ENCODE measurements at places on chromosomes 11 and 22.

GRCh38 chr11:73011126-73011817 lies 130.8 kb downstream of the FCHSD2 start:
- no peak for DNase-seq
- H3K36me3 ChIP-seq, result peaks cover 23% of the 10 kb centered on the region
- no peaks in the 10 kb centered on the region for H3K4me1 ChIP-seq
- H3K4me3 ChIP-seq, result no peak overlapping the region
- no peak overlapping the region for H3K27ac ChIP-seq
- H3K27me3 ChIP-seq, result no peaks in the 10 kb centered on the region

- no peaks in the 10 kb centered on the region for H3K4me1 ChIP-seq
- no peak for DNase-seq
- H3K4me3 ChIP-seq, result no peak overlapping the region
- peak overlapping the region; percentile 43 for H3K27ac ChIP-seq
- H3K27me3 ChIP-seq, result no peaks in the 10 kb centered on the region
Observed at GRCh38 chr11:88320149-88320559, 17.4 kb downstream of the CTSC start.

DNA sequence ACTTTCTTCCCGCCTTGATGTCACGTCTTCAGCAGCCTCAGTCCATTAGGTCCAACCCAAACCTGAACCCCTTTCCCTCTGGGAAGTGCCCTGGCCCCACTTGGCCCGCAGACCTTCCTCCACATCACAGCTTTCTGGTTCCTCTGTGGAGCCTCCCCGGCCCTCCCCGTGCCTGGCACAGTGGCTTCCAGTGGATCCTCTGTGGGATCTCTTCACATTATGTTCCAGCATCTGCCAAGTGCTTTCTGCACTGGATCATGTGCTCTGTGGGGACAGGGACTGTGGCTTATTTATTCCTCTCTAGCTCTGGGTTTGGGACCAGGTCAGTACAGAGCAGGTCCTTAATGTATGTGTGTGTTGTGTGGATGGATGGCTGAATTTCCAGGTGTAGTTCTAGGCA lies 30.9 kb downstream of the POLR3H start:
- peaks cover 14% of the 10 kb centered on the region for H3K4me1 ChIP-seq
- no peak for DNase-seq
- H3K36me3 ChIP-seq, result no peaks in the 10 kb centered on the region
- H3K4me3 ChIP-seq, result no peak overlapping the region
- no peaks in the 10 kb centered on the region for H3K27me3 ChIP-seq
- peak overlapping the region; percentile 13 for H3K27ac ChIP-seq

- no peak overlapping the region for H3K27ac ChIP-seq
- no peaks in the 10 kb centered on the region for H3K4me1 ChIP-seq
- H3K4me3 ChIP-seq, result no peak overlapping the region
- DNase-seq, result no peak
- no peaks in the 10 kb centered on the region for H3K36me3 ChIP-seq
Observed at GRCh38 chr22:22712666-22713365, 68.4 kb downstream of the GGTLC2 start.

DNA sequence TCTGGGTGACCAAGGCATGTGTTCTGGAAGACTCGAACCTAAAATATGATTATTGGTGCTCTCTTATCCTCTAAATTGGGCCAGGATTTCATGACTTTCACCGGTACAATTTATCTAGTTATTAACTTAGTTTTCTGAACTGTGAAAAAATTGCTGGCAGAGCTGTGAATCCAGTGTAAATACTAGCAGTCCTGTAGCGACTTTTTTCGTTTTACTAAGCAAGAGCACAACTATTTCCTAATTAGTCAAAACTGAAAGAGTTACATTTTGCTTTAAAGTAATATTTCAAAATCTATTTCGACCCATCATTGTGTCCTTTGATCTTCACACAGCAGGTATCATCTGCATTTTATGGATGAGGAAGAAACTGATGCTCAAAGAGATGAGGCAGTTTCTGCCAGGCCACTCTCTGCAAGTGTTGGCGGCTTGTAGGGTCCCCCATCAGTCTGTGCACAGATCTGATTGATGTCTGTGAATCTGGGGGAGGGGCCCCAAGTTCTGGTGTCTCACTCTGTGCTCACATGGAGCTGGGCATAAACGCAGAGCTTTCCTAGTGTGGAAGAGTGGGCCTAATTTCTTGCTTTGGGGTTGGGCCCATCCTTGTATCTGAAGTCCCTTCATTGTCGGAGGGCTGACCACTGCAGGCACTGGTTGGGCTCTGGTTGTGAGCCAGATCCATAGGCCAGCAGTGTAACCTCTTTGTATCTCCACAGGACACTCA lies 1.4 kb upstream of the TRMT2A start:
- peak overlapping the region; percentile 97 for H3K4me3 ChIP-seq
- H3K36me3 ChIP-seq, result peaks cover 18% of the 10 kb centered on the region
- peak overlapping the region; percentile 87 for H3K27ac ChIP-seq
- DNase-seq, result no peak
- peaks cover 8% of the 10 kb centered on the region for H3K27me3 ChIP-seq
- H3K4me1 ChIP-seq, result peaks cover 37% of the 10 kb centered on the region

DNA sequence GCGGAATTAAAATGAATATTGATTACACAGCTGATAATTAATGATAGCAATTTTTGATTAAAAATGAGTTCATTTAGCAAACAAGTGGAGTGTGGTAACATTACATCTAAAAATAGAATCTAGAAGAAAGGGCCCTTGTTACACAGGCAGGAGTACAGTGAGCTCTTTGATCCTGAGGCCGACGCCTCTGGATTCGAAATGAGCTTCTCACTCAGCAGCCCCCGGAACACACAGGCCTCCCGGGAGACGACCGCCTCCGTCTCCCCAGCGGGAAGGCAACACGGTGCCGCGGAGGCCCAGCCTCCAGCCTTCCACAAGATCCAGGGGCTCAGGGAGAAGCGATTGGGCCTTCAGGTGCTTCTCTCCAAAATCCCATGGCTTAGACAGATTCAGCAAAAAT lies 379.1 kb downstream of the BRD1 start:
- no peak overlapping the region for H3K27ac ChIP-seq
- peaks cover 32% of the 10 kb centered on the region for H3K4me1 ChIP-seq
- H3K36me3 ChIP-seq, result no peaks in the 10 kb centered on the region
- peaks cover 51% of the 10 kb centered on the region for H3K27me3 ChIP-seq

DNA sequence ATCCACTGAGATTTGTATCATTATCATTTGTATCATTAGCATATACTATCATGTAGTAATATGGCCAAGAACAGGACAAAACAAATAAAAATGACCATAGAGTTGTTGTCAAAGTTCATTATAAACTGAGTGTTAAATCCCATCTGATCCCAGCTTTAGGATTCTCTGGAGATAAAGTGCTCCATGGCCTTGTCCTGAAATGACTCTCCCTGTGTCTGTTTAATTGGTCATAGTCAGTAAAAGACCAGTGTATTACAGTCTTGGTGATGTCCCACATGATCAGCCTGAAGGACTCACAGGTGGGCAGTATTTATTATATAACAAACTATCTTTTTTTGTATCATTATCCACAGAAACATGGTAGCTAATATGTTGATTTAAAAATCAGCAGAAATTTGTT lies 361.6 kb downstream of the TMEM135 start:
- no peaks in the 10 kb centered on the region for H3K27me3 ChIP-seq
- no peak overlapping the region for H3K27ac ChIP-seq
- H3K36me3 ChIP-seq, result peaks cover 2% of the 10 kb centered on the region
- DNase-seq, result no peak
- H3K4me3 ChIP-seq, result no peak overlapping the region

GRCh38 chr11:126113515-126113957 lies 50.9 kb upstream of the CDON start:
- H3K4me3 ChIP-seq, result no peak overlapping the region
- H3K27me3 ChIP-seq, result peaks cover 22% of the 10 kb centered on the region
- no peaks in the 10 kb centered on the region for H3K36me3 ChIP-seq

DNA sequence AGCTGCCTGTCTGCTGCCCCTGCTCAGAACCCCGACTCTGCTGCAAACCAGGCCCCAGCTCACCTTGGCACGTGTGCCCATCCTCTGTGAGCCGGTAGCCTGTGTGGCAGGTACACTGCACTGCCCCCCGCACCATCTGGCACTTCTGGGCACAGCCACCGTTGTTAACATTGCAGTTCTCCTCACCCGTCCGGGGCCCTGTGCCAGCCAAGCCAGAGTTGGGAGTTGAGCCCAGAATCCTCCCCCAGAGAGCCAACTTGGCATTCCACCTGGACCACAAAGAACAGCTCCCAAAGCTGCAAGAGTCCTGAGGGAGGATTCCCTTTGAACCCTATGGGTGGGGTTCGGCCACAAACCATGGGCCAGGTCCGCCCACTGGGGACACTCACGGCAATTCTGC lies 22.5 kb downstream of the LRP4 start:
- H3K27ac ChIP-seq, result no peak overlapping the region
- H3K27me3 ChIP-seq, result no peaks in the 10 kb centered on the region
- peaks cover 10% of the 10 kb centered on the region for H3K36me3 ChIP-seq
- DNase-seq, result no peak
- no peak overlapping the region for H3K4me3 ChIP-seq

- no peak overlapping the region for H3K27ac ChIP-seq
- peaks cover 35% of the 10 kb centered on the region for H3K27me3 ChIP-seq
- DNase-seq, result peak; percentile 89
- H3K36me3 ChIP-seq, result no peaks in the 10 kb centered on the region
Observed at GRCh38 chr22:38461414-38462081, 6.3 kb upstream of the KDELR3 start.

DNA sequence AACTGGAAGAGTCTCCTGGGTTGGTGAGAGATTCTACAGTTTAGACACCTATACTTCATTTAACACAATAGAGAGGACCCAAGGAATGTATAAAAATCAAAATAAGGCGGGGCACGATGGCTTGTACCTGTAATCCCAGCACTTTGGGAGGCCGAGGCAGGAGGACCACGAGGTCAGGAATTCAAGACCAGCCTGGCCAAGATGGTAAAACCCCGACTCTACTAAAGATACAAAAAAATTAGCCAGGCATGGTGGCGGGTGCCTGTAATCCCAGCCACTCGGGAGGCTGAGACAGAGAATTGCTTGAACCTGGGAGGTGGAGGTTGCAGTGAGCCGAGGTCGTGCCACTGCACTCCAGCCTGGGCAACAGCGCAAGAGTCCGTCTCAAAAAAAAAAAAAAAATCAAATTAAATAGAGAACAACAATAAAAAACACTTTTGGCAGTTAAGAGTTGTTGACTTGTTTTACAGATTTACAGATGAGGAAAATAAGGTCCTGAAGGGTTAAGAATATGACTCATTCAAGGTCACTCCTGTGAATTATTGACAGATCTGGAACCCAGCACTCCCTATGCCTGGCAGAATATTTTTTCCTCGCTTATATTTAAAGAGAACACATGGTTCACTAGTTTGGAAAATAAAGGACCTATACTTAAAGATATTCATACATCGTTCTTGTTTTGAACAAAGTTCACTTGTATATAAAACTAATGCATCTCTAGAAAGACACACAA lies 5.2 kb downstream of the LGR4 start:
- no peaks in the 10 kb centered on the region for H3K36me3 ChIP-seq
- H3K4me1 ChIP-seq, result peaks cover 78% of the 10 kb centered on the region
- H3K27ac ChIP-seq, result no peak overlapping the region
- peak overlapping the region; percentile 89 for H3K4me3 ChIP-seq
- no peak for DNase-seq
- H3K27me3 ChIP-seq, result peaks cover 3% of the 10 kb centered on the region

DNA sequence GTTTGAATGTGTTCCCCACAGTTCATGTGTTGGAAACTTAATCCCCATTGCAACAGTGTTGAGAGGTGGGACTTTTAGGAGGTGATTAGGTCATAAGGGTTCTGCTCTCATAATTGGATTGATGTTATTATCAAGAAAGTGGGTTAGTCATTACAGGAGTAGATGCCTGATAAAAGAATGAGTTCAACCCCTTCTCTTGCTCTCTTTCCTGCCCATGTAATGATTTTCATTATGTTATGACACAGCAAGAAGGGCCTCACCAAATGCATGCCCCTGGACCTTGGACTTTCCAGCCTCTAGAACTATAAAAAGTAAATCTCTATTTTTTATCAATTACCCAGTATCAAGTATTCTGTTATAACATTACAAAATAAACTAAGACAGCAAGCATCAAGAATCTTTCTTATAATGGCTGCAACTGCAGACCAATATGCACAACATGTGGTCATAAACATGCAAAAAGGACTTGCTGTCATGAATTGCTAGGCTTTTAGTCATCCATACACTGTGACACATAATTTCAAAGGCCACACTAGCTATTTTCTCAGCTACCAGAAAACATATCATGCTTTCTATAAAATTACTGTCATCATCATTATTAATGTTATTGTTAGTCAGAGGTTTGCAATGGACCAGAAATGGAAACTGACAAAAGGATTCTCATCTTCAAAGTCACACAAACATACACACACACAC lies 99.9 kb upstream of the GUCY1A2 start:
- H3K4me3 ChIP-seq, result no peak overlapping the region
- H3K36me3 ChIP-seq, result no peaks in the 10 kb centered on the region
- H3K27ac ChIP-seq, result no peak overlapping the region
- H3K27me3 ChIP-seq, result no peaks in the 10 kb centered on the region
- no peak for DNase-seq

- H3K27me3 ChIP-seq, result no peaks in the 10 kb centered on the region
- H3K36me3 ChIP-seq, result no peaks in the 10 kb centered on the region
- H3K4me1 ChIP-seq, result peaks cover 4% of the 10 kb centered on the region
Observed at GRCh38 chr11:87215236-87215635, 177.5 kb downstream of the TMEM135 start.

DNA sequence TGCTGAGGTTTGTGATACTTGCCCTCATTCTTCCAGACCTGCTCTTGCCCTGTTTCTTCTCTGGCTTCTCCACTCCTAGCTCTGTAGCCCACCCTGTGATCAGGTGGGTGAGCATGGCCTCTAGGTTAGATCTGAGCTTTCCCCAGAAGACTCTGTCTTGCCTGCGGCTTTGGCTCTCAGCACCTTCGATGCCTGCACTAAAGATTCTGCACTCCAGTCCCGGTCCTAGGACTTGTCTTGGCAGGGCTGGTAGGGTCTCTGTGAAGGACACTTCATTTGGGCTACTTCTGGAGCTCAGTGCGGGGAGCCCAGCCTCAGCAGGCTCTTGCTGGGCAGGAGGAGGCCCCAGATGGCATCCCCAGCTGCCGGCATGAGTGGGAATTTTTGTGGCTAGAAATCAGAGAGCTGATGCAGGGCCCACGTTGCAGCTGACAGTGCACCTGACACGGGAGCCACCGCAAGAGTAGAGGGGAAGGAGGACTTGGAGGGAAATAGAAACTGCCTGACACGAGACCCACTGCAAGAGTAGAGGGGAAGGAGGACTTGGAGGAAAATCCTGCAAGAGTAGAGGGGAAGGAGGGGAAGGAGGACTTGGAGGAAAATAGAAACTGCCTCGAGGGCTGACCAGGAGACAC lies 226.9 kb upstream of the B3GAT1 start:
- peaks cover 13% of the 10 kb centered on the region for H3K4me1 ChIP-seq
- no peaks in the 10 kb centered on the region for H3K36me3 ChIP-seq
- H3K27ac ChIP-seq, result no peak overlapping the region
- peaks cover 20% of the 10 kb centered on the region for H3K27me3 ChIP-seq

DNA sequence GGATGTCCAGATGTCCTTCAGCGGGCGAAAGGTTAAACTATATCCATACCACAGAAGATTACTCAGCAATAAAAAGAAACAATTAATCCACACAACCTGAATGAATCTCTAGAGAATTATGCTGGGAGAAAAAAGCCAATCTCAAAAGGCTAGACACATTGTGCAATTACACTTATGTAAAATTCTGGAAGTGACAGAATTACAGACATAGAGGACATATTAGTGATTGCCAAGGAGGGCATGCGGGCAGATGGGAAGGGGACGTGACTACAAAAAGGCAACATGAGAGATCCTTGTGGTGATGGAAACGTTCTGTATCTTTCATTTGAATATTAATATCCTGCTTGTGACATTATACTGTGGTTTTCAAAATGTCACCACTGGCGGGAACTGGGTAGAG lies 103.5 kb upstream of the BMAL1 start:
- no peaks in the 10 kb centered on the region for H3K4me1 ChIP-seq
- H3K4me3 ChIP-seq, result no peak overlapping the region
- H3K36me3 ChIP-seq, result no peaks in the 10 kb centered on the region
- no peaks in the 10 kb centered on the region for H3K27me3 ChIP-seq
- no peak overlapping the region for H3K27ac ChIP-seq
- DNase-seq, result no peak

All from neural crest cell (in vitro differentiated cells).